ENCODE measurements at places on chromosomes 16 and 17.

GRCh38 chr16:53840456-53840855, 136.5 kb downstream of the FTO start:
- DNase-seq = no peak

- no peak for DNase-seq
Measured at GRCh38 chr16:87608400-87608985, 6.2 kb downstream of the JPH3 start.

GRCh38 chr17:75153780-75154194, 525 bp downstream of the JPT1 start:
- DNase-seq = no peak

DNA sequence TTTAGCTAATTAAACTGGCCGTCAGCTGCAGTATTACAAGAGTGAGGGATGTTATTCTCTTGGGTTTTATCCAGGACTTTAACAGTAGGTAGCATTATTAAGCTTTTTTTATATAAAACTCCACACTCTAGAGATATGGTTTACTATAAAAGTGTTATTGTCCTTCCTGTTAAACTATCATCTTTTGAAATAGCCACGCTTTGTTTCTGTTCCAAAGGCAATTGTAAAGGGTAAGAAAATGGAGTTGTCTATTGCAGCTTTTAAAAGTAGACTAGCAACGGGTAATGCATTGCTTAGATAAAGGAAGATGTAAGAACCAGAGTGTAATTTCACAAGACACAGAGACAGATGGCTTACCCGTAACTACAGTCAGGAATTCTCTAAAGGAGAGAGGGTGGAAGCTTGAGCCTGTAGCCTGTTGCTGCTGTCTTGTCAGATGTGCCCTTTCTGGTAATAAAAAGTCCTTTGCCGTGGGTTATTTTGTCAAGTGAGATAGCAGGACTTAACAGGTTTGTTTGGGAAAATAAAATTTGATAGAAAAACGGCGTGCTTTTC, 56.4 kb downstream of the WWOX start:
- no peak for DNase-seq

- no peak for DNase-seq
Measured at GRCh38 chr17:70976447-70976846, 807.1 kb downstream of the KCNJ2 start.

DNA sequence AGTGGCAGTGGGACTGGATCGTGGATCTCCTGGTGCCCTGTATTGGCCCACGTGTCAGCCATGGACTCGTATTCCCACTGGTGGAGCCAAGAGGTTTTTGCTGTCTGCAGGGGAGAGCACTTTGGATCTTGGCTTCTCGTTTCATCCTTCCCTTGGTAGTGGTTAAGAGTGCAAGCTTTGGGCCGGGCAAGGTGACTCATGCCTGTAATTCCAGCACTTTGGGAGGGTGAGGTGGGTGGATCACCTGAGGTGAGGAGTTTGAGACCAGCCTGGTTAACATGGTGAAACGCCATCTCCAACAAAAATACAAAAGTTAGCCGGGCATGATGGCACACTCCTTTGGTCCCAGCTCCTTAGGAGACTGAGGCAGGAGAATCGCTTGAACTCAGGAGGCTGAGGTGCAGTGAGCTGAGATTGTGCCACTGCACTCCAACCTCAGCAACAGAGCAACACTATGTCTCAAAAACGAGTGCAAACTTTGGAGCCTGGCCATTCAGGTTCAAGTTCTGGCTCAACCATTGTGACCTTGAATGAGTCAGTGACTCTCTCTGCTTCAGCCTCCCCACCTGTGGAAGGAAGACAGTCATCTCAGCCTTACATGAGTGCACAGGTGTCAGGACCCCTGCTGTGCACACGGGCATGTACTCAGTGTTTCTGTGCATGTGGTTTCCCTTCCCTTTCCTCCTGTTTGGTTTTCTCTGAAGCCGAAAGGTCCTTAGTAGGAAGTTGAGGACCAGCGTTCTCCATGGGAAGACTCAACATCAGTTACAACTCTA, 57.4 kb downstream of the PLCG2 start:
- DNase-seq = no peak

GRCh38 chr16:72270531-72270930, 98.6 kb upstream of the PMFBP1 start:
- no peak for DNase-seq

- no peak for DNase-seq
Measured at GRCh38 chr17:77535435-77535834, 394.7 kb downstream of the SEC14L1 start.

DNA sequence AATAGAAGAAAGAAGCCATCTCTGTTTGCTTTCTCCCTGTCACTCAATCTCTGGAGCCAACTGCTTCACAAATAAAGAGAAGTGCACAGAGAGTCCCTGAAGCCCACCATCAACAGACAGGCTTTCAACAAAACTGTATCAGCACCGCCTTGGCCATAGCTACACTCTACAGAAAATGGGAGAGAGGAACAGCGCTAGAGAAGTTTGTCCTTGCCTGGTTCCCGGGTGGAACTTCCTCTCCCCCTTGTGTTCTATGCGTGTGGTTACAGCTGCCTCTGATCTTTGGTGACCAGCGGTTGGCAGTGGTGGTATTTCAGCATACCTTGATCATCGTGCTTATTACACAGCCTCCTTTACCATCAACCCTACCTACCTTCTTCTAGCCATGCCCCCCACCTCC, 91.4 kb upstream of the CCL2 start:
- no peak for DNase-seq
